ENCODE measurements at places on chromosomes 13 and 19. TPM values are rescaled to one million over a fixed set of nuclear protein-coding genes. Genes with fewer than 3 reads are reported as not detected.

Gene CLEC17A
- total RNA-seq, result not detected

Gene FXYD7
- total RNA-seq, result not detected

Gene NKPD1
- total RNA-seq, result not detected

Gene ZNF98
- 4.9 TPM for total RNA-seq

Gene C5AR2
- total RNA-seq, result 8.0 TPM

Gene SIGLEC11
- total RNA-seq, result 1.8 TPM

Gene GAS6
- total RNA-seq, result 348 TPM

Gene KLK12
- total RNA-seq, result not detected

Gene GJA3
- total RNA-seq, result 0.42 TPM

Gene PRKCG
- not detected for total RNA-seq

Gene TMEM143
- total RNA-seq, result 4.9 TPM

Gene C19orf85
- not detected for total RNA-seq

Gene CRB3
- total RNA-seq, result not detected

Gene KIR2DL3
- not detected for total RNA-seq

Gene PABPC3
- 0.15 TPM for total RNA-seq

Gene CLEC4M
- total RNA-seq, result not detected

Gene ADGRE3
- not detected for total RNA-seq

- no peak for DNase-seq
Measured at GRCh38 chr19:52336791-52337381, 843 bp downstream of the ZNF610 start.

GRCh38 chr19:33902802-33903488 is 106.3 kb downstream of the KCTD15 start:
- no peak for DNase-seq

DNA sequence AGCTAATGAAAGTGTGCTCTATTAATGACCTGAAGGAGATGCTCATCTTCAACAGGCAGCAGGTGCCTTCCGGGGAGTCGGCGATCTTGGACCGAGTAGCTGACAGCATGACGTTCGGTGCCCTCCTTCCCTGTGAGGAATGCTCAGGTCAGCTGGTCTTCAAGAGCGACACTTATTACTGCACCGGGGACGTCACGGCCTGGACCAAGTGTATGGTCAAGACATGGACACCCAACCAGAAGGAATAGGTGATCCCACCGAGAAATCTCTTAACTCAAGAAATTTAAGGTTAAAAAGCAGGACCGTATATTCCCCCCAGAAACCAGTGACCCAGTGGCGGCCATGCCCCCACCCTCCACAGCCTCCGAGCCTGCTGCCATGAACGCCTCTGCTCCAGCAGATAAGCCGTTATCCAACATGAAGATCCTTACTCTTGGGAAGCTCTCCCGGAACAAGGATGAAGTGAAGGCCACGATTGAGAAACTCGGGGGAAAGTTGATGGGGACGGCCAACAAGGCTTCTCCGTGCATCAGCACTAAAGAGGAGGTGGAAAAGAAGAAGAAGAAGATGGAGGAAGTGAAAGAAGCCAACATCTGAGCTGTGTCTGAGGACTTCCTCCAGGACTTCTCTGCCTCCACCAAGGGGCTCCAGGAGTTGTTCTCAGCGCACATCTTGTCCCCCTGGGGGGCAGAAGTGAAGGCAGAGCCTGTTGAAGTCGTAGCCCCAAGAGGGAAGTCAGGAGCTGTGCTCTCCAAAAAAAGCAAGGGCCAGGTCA is 22.8 kb upstream of the ANKRD10 start:
- no peak for DNase-seq

- no peak for DNase-seq
Measured at GRCh38 chr13:40460116-40460515, 206.3 kb downstream of the FOXO1 start.

- DNase-seq, result no peak
Measured at GRCh38 chr13:77760893-77761292, 63.4 kb downstream of the SLAIN1 start.

DNA sequence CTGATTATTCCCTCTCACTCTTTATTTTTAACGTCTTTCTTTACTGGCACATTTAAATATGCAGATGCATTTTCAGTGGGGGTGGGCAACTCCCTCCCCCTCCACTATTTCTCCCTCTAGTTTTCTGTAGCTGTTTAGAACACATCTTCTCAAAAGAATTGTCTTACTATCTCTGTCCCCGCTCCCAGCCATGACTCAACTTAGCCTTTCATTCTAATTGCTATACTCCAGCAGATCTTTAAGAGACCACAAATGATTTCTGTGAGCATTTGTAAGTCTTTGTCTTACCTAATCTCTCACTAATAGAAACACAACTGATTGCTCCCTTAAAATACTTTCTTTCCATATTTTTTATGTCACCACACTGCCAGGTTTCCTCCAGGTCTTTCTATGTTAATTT is 350.9 kb downstream of the SPRY2 start:
- no peak for DNase-seq

GRCh38 chr19:6945733-6946132 is 58.4 kb downstream of the ADGRE1 start:
- no peak for DNase-seq

- no peak for DNase-seq
Measured at GRCh38 chr13:33917190-33917589, 99.2 kb downstream of the RFC3 start.

- DNase-seq, result no peak
Measured at GRCh38 chr19:1850809-1851653, 2.7 kb upstream of the REXO1 start.

DNA sequence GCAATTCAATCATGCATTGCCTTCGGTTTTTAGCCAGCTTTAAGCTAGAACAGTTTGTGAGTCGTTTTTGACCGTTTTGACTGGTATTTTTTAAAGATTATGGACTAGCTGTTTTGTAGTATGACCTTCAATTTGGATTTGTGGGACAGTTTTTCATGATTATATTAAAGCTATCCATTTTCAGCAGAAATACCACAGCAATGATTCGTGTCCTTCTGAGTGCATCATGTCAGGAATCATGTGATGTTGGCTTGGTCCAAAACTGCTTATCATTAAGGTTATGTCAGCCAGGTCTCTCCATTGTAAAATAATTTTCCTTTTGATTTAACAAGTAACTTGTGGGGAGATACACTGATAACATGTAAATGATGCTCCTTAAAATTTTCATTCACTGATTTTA is 229.0 kb downstream of the POSTN start:
- no peak for DNase-seq

DNA sequence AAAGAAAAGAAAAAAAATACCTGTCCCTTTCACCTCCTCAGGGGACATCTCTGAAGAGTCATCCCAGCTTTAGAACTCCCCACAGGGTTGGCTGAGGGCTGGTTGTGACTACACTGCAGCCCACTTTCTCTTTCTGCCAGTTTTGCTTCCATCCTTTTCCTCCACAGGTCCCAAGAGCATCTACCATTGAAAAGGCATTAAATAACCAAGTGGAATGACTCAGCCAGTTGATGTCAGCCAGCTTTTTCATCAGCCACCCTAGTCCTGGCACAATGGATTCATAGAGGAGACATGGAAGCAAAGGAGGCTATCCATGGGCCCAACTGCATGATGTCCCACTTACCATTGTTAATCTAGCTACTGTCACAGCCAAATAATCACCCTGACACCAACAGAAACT is 9.2 kb upstream of the RCBTB1 start:
- no peak for DNase-seq

GRCh38 chr13:75569576-75569975 is 20.0 kb downstream of the UCHL3 start:
- no peak for DNase-seq

DNA sequence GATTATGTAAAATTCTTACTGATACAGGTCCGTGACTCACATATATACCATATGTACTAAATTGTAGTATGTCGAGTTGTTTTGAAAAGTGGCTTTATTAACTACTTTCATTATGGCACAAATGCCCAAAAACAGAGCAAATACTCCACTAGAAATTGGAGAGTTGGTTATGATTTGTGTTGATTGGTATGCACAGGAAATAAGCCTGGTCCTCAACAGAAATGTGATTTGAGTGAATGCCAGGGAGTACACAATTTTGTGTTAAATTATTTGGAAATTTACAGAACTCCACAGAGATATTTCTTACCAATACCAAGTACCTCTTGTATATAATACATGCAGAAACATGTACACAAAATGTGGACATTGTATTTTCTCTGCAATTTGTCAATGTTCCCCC is 676.7 kb downstream of the PCDH9 start:
- no peak for DNase-seq

DNA sequence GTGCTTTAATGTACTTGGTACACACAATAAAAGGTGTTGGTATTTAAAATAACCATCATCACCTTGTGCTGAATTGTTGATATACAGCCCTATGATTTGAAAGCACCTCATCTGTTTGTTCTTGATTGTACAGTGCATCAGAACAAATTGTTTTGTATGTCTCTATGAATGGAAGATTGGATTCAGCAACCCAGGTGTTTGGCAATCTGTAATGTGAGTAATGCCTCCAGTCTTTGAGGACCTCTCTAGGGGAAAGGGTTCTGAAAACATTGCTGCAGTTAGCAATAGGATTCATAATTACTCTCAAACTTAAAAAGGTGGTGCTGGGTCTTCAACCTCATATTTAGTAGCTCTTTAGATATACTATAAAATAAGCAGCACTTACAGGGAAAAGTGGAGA is 341.8 kb downstream of the OXGR1 start:
- no peak for DNase-seq

DNA sequence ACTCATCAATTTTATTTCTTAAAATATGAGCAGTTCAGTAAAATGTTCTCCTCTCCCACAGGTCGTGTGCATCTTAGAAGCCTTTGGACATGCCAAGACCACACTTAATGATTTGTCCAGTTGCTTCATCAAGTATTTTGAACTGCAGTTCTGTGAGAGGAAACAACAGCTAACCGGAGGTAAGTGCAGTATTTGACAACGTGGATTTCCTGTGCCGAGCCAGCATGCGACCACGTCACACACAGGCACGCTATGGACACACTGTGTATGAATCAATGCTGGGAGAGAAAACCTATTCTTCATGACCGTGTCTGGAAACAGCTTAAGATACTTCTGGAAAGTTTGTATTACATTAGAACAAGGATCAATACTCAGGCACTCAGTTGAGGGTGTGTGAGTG is 268.5 kb downstream of the MYO16 start:
- DNase-seq, result no peak

DNA sequence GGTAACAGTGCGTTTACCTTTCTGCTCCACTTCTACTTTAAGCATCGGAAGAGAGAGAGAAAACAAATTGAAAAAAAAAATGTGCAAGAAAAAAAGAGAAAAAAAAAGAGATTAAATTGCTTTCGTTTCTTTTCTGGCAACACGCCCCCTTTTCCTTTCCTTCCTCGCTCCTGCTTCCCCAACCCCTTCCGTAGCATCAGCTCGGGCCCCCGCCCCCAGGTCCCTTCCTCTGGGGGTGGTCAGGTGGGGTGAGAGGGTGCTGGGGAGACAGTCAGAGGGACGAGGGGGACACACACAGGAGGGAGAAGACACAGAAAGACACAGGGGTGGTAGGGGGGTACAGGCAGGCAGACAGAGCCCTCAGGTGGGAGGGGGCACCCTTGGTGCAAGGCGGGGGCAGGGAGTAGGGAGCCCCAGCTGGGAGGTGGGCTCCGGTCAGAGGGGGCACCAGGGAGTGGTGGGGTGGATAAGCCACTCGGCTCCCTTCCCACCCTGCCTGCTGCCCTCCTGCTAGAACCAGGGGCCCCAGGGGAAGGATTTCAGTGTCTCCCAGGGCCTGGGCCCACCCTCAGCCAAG is 30.7 kb upstream of the ASF1B start:
- DNase-seq, result no peak

DNA sequence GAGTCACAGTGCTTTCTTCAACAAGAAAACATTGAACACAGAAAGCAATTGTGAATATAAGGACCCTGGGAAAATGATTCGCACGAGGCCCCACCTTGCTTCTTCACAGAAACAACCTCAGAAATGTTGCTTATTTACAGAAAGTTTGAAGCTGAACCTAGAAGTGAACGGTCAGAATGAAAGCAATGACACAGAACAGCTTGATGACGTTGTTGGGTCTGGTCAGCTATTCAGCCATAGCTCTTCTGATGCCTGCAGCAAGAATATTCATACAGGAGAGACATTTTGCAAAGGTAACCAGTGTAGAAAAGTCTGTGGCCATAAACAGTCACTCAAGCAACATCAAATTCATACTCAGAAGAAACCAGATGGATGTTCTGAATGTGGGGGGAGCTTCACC is 15.7 kb downstream of the ZNF175 start:
- no peak for DNase-seq

GRCh38 chr19:28794301-28794700 is 418.6 kb downstream of the UQCRFS1 start:
- DNase-seq, result no peak

All from aorta (tissue), 5 donors.